CD4-positive, alpha-beta T cell treated with Interleukin-12 subunit alpha and Interleukin-12 subunit beta, for 1 hour (primary cell): ENCODE measurements at places on chromosomes 2 and 18.

DNA sequence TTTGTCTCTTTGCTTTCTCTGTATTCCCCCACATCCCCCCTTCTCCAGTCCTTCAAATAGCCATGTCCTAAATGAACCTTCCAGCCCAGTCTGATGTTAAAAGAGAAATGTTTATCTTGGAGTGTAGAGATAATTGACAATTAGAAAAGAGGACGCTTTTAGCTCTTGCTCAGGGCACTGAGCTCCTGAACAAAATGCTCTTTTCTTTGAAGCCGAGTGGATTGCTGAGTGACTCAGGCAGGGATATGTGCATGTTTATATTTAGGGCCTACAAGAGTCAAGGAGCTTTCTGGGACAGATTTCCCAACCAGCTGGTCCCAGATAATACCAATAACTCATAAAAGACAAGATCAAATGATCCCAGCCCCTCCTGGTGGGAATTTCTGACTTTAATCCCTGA, 88.0 kb upstream of the SETBP1 start:
- no peak for DNase-seq

DNA sequence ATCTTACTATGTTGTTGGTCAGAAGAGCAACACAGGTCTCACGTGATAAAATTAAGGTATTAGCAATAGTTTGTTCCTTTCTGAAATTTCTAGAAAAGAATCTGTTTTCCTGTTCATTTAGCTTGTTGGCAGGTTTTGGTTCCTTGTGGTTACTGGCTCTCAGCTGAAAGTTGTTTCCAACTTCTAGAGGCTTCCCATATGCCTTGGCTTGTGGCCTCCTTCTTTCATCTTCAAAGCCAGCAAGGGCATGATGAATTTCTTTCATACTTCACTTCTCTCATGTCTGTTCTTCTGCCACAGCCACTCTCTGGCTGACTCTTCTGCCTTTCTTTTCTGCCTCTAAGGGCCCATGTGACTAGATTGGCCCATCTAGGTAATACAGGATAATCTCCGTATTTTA, 193.7 kb downstream of the TRIB2 start:
- DNase-seq, result no peak

DNA sequence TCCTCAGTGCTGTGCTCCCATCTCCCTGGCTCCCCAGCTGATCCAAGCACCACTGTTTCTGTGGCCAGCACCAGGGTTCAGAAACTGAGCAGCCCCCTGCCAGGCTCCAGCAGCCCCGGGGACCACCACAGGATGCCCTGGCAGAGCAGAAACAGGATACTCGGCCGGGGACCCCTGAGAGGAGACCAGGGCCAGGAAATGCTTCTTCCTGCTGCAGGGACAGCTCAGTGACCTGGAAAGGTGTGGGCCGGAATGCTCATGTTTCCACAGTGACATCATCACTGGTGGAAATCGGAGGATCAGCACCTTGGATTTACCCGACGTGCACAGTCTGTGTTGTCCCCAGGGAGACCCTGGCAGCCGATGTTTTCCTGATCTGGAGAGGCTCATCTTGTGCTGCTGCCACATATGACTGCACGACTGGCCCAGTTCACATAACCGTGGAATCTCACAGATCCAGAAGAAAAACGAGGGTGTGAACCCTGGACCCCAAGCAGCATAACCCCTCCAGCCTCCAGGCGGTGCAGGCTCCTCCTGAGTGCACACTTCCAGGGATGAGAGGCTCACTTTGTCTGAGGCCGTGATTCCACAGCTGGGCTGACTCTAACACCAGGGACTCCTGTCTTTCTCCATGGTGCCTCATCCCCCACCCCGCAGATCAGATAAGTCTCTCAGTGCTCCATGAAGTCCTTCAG, 58.0 kb downstream of the DDX1 start:
- DNase-seq, result no peak

- no peak for DNase-seq
Measured at GRCh38 chr2:42800461-42800962, 8.1 kb upstream of the HAAO start.

DNA sequence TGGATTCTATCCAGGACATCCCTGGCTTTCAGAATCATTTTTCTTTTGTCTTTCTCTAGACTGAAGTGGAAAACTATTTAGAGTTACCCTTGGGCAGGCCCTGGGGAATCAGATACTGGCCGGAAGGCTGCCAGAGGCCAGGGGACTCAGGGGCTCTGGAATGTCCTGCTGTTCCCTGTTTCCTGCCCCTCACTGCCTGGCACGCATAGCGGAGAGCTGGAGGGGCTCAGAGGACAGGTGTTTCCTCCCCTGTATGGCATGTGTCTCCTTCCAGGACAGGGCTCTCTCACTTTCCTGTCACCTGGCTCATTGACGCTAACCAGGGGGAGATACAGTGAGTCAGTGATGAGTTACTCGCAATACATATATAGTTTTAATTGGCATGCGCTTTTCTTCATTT, 38.8 kb downstream of the DYSF start:
- DNase-seq, result no peak
